ENCODE measurements at places on chromosomes 5 and 9.

DNA sequence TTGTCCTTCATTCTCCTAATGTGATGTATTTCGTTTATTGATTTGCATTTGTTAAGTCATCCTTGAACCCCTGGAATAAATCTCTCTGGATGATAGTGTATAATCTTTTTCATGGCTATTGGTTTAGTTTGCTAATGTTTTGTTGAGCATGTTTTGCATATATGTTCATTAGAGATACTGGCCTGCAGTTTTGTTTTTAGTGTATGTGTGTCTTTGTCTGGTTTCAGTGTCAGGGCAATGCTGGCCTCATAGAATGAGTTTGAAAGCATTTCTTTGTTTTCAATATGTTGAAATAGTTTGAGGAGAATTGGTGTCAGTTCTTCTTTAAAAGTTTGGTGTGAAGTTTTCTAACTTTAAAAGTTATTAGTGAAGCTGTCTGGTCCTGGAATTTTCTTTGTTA lies 149.6 kb upstream of the ATP10B start:
- no peak for DNase-seq

DNA sequence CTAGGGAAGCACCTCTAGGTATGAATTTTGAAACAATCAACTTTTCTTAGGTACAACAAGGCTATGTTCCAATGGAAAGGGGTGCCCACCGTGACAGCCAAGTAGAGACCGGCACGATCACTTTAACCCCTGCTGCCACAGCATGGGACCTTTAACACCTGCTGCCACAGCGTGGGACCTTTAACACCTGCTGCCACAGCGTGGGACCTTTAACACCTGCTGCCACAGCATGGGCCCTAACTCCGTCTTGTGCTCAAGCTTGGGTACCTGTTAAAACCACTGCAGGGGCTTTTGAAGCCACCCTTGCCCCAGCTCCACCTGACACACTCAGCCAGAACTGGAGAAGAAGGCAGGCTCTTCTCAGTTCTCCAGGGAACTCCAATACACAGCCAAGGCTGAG lies 18.2 kb upstream of the MXD3 start:
- no peak for DNase-seq

- peak; percentile 43 for DNase-seq
Observed at GRCh38 chr5:177494346-177495195, 2.8 kb downstream of the PDLIM7 start.

DNA sequence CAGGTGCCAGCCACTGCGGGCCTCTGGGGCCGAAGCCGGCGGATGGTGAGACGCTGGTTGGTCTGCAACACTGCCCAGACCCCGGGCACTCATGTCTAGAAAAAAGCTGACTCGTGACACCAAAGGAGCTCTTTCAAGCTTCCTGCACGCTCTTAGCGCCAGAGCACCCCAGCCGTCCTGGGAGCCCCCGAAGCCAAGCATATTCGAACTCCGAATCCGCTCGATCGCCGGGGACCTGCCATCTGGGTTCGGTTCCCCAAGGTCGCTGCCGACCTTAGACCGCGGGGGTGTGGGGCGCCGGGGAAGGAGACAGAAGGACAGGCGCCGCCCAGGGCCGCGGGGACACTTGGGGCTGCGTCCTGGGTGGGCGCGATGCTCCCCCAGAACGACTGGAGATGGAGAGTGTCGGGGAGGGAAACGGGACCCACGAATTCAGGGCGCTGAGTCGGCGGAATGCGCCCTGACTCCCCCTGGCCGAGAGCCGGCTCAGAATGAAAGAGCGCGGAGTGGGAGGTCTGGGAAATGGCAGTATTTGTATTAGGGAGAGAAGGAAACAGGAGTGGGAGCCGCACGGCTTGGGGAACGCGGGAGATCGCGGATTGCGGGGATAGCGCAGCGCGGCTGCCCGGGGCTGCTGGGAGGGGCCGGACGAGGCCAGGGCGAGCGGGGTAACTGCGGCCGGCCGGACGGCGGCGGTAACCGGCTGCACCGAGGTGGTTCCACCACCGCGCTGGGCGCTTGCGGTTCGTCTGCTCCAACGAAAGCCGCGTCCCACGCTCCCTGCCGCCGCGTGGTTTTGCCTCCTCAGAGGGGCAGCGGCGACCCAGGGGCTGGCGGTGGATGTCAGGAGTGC lies 20.1 kb upstream of the MARCHF6 start:
- DNase-seq = peak; percentile 8

DNA sequence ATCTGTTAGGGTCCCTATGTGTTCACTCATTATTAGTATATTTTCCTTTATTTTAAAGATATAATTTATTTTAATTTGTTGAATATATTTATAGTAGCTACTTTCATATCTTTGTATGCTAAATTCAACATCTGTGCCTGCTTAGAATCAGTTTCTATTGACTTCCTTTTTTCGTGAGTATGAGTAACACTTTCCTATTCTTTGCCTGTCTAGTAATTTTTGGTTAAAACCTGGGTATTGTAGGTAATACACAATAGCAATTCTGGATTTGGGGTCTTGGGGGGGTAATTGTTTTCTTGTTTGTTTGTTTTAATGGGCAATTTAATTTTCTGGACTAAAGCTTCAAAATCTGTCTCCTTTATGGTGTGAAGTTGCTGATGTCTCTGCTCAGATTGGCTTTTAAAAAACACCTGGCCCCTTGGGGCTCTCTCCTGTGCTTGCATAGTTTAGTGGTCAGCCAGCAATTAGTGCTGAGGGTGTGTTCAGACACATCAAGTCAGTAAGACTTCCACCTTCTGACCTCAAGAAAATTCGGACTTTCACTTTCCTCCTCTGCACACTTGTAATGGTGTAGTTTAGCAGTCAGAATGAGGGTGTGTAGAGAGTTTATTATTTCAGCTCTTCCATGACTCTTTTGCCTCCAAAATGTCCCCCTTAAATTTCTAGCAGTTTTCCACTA lies 124.4 kb upstream of the MAP1B start:
- DNase-seq = no peak

DNA sequence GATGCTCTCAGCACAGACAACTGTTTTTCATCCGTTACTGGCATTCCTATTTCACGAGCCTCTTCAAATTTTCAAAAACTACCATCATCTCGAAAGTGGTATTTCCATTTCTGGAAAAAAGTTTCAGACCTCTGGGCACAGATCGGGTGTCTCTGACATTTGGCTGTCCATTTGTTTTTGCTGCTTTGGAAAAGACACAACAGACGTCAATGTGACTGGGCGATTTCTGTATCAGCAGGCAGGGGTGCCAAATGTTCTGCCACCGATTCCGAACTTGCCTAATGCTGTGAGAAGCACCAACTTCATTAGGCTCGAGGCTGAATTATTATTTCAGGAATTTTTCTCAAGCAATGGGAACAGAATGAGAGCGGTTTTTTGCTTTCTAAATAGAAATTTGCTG lies 105.6 kb downstream of the ARSB start:
- DNase-seq = no peak

DNA sequence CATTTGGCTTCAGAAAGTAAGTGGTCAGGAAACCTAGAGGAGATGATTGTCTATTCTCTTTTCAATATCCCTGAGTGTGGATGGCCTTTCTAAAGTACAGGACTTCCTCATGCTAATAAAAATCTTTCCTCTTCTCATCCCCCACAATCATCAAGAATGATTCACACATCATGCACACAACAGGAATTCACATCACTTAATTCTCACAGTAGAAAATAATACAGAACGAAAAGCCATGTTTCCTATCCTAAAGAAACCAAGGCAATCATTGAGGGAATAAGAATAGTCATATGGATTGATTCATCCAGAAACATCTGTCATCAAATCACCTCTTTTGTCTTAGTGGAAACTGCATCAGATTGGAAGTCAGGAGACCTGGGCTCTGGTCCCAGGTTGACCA lies 203.1 kb upstream of the PIK3R1 start:
- no peak for DNase-seq

DNA sequence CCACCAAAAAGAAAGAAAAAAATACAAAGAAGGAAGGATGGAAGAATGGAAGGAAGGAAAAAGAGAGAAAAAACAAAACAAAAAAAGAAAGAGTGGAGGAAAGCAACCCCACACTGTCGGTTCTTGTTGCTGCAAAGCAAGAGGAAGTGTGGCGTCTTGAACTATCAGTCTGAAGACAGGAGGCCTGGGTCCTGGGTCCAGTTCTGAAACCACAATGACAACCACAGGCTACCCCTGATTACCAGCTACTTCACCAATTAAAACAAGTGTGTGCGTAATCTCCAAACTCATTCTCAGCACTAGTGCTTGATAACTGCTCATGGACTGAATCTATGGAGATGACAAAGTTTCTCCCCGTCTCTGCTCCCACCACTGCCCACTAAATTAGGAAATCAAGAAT lies 93.7 kb downstream of the RASEF start:
- DNase-seq = no peak

DNA sequence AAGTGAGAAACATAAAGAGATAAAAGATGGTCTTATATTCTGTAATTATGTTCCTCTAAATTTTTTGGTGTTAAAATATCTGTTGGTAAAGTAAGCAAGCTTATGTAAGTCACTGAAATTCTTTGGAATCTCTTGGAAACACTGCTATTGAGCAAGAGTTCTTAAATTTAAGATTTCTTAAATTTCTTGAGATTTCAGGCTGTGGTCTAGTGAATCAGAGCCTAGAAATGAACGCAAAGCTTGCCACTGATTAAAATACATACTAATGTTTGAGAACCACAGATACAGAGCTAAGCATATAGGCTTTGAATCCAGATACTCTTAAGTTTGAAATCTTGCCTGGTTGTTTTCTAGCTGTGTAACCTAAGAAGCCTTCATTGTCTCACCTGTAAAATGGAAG lies 133.4 kb downstream of the TRPM3 start:
- no peak for DNase-seq

DNA sequence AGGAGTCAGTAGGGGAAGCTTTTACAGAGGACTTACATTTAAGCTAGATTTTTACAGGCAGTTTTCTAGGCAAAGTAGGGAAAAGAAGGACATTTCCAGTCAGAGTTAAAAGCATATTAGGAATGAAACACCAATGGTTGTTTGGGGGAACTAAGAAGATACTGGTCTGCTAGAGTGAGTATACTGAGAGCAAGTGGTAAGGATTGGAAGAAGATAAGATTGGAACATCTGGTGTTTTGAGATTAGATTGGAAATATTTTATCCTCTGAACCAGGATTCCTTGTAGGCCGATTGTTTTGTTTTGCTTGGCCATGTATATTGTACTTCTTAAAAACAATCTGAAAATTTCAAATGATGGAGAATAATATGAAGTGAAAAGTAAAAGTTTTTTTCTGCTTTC lies 7.7 kb downstream of the FBXO38 start:
- DNase-seq = no peak

- DNase-seq = no peak
Observed at GRCh38 chr5:75720882-75721281, 3.6 kb upstream of the POC5 start.

DNA sequence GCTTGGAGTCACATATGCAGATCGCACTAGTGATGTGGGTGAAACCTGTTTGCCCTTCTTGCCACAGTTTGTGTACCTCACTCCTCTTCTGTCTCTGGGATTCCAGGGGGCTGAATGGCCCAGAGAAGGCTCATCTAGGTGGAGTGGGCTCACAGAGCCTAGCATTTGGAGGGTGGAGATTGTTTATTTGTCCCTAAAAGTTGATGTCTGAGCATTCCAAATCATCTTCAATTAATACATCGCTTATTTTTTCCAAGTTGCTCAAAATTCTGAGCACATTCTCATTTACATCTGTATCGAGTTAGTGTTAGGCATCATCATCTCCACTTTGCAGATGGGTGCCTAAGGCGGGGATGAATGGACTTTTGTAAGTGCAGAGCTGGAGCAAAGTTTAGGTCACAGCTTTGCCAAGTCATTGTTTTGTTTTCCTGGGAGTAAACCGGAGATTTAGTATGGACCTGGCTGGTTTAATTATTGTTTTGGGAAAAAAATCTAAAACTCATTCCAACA lies 2.0 kb downstream of the ABL1 start:
- no peak for DNase-seq

GRCh38 chr9:8346296-8346695 lies 546.7 kb upstream of the DMAC1 start:
- DNase-seq = no peak

DNA sequence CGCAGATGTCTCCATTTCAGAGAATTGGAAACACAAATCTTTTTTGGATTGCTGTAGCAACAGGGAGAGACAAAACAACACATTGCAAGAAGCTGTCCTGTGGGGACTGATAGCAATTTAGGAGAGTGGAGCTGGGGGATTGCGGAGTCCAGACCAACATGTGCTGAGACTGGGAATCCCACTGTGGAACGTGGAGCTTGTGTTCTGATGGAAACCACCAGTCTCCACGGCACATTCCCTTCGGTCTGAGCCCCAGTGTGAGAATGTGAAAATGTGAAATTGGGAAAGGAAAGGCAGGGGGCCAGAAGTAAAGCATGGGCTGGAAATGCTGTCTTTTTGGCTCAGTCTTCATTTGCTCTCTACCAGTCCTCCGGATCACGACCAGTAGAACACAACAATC lies 348.8 kb upstream of the TNC start:
- DNase-seq = no peak

DNA sequence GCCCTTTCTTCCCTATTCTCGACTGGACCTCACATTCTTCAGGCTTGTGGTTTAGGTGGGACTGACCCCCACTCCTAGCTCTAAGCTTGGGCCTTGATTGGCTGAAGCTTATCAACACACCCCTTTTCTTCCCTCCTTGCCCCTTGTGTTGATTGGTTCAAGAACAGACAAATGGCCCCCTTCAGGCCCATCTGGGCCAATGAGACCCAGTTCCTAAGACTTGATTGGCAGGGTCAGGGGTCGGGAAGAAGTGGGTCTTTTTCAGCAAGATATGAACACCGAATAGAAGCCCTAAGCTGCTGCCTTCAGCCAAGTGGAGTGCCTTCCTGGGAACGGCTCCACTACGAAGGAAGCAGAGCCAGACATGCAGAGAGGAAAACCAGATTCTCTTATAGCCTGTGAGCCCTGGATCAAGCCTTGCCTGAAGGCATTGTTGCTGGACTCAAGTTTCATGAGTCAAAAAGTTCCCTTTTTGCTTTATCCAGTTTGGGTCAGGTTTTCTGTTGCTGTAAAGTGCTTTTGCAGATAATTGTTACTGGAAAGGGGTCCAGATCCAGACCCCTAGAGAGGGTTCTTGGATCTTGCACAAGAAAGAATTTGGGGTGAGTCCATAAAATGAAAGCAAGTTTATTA lies 22.4 kb upstream of the NCS1 start:
- no peak for DNase-seq

DNA sequence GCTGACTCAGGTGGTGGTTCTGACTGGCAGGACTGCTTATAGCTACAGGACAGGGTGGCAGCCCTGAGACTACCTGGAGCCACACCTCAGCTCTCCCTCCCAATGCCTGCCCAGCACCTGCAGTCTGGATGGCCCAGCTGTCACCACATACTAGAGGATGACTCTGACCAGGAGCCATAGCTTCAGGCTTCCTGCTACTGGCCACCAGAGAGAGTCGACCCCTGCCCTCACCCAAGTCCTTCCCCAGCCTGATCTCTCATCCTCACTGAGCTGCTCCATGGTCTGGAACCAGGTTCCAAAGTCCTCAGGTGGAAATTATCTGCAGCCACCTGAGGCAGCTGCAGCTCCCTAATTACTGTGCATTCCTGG lies 25.6 kb upstream of the TDRD7 start:
- DNase-seq = no peak

- DNase-seq = no peak
Observed at GRCh38 chr9:115167175-115167574, 49.2 kb upstream of the TNC start.
